ENCODE measurements at places on chromosomes 1 and 21. TPM values are rescaled to one million over a fixed set of nuclear protein-coding genes. Genes with fewer than 3 reads are reported as not detected.

Gene TTLL7
- 3.8 TPM for total RNA-seq

Gene C1orf141
- not detected for total RNA-seq

Gene NUDC
- 87.2 TPM for total RNA-seq

Gene SLAMF7
- not detected for total RNA-seq

Gene FCRLA
- not detected for total RNA-seq

Gene IFI44
- total RNA-seq = 8.2 TPM

Gene IGSF9
- 0.05 TPM for total RNA-seq

Gene PEX10
- 31.9 TPM for total RNA-seq

Gene PTPN7
- total RNA-seq = not detected

Gene OR2T33
- total RNA-seq = not detected

Gene RGS7
- total RNA-seq = 1.6 TPM

Gene OR6K3
- not detected for total RNA-seq

Gene EXTL1
- not detected for total RNA-seq

Gene PLPPR4
- total RNA-seq = 1.5 TPM

Gene ARHGEF16
- total RNA-seq = 1.5 TPM

Gene COL16A1
- 5.3 TPM for total RNA-seq

Gene OXCT2
- total RNA-seq = 2.5 TPM
